ENCODE measurements at places on chromosomes 12 and 14.

GRCh38 chr12:131217024-131217586 is 263.4 kb downstream of the ADGRD1 start:
- DNase-seq, result no peak

GRCh38 chr12:44357494-44357893 is 518.6 kb downstream of the NELL2 start:
- no peak for DNase-seq

DNA sequence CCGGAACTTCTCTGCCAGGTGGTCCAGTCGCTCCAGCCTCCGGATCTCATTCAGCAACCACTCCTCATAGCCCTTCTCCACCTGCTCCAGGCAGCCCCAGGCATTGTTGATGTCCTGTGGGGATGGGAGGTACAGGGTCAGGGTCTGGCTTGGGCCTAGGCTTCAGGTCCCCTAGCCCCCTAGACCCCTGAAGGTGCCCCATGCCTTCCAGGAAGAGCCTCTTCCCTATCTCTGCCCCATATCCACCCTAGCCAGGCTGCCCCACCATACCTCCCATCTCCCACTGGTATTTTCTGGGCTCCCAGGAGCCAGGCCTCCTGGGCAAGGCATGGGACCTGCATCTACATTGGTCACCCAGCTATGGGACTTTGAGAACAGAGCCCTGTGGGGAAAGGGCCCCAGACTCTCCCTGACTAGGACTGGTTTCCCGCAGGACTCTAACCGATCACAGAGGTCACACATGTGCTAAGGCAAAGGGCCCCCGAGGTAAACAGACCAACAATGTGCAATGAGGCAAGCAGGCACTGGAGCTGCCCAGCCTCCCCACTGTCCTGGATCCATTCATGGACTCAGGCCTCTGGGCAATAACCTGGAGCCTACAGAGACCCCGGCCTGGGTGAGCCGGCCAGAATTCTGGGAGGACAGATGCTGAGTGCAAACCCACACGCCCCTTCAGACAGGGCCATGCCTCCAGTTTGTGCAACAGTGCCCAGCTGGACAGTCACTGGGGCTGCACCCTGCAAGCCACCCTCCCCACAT is 88.8 kb downstream of the ACTN1 start:
- no peak for DNase-seq

- no peak for DNase-seq
Observed at GRCh38 chr14:68232300-68233055, 412.9 kb downstream of the RAD51B start.

DNA sequence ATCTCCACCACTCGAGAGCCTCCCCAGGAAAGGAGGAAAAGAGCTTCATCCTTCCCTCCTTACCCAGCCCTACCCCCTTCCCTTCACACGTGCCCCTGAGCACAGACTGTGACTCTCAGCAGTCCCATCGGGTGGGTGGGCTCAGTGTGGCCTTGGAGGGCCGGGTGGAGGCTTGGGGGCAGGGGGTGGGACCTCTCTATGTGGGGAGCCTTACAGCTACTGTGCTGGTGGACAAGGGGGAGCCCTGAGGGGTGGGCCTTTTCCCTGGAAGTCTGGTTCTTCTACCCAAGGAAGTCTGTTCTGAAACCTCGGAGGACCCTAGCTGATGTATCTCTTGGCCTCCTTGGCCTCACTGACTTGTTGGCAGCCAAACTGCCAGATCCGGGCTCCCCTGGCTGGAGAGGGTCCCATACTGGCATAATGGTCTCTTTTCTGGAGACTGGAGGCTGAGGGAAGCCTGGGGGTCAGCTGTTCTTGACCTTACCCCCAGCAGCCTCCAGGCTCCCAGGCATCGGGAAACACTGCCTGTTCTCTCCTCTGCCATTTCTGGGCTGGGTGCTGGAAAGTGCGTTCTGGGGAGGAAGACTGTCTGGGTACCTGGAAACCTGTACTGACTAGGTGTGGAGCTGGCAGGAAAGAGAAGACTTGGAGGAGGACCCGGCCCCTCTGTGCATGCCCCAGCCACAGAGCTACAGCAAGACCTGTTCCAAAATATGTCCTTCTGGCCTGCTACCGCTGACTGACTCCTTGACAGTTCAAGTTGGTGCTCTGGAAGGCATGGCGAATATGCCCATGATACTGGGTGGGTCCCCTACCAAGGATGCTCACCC is 7.6 kb downstream of the VASH1 start:
- no peak for DNase-seq

DNA sequence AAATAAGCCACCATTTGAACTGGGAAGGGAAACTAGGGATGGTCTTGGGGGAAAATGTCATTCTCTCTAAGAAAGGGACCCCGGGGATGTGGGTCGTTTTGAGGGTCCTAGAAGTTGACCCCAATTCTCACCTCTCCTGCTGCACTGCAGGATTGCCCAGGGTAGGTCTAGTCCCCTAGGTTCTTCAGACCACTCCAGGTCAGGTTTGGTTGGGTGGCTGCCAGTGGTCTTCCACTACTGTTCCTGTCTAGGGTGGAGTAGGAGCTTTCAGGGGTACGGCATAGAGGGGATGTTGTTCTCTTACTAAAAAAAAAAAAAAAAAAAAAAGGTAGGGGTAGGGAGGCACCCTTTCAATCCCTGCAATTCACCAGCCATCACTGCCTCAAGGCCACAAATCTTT is 7.3 kb downstream of the HOXC8 start:
- no peak for DNase-seq

DNA sequence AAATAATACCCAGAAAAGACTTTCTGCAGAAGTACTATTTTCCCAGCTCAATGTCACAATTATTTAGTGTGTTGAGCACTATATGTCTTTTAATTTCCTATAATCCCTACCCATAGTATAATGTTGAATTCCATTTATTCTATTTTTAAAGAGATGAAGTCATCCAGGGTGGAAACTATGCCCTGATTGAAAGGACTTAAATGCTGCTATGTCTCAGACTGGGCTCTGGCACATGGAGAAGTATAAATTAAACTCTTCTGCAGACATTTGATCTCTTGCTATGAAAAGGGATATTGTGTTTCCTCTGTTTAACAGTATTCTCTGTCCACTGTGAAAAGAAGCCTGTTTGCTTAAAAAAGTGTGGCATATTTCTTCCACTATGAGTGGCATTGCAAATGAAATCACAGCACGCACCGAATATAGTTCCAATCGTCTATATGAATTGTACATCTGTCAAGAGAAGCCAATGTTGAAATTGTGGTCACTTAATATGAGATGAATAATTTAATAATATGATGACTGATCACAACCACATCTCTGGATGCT is 192.3 kb downstream of the BCAT1 start:
- DNase-seq, result no peak

DNA sequence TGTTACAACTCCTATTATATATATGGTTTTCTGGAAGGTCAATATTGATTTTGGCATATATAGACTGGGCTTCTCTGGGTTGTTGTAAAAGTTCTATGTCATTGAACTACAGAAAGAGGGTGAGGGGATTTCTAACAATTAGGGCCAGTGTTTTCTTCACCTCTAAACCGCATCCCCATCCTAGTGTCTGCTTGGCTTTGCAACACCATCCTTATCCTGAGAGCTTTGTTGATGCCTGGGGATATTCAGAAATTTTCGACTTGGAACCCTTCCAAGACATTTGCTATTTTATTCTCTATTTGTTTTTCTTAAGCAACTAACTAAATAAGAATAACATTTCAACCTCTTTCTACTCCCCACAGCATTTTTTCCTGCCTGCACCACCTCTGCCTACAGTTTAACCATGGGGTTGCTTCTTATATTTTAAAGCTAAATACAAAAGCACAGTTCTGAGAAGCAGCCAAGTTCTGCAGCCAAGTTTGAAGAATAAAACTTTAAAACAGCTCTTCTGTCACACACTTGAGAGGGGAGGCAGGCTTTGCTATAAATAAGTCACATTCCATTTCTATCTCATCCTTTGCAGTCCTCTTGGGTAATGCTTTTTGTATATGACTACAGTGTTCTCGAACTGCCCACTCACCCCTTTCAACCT is 53.4 kb downstream of the RGS6 start:
- DNase-seq, result no peak

GRCh38 chr12:119838826-119839600 is 38.1 kb downstream of the CIT start:
- DNase-seq, result no peak

- DNase-seq, result no peak
Observed at GRCh38 chr14:51607711-51608110, 44.0 kb upstream of the FRMD6 start.

GRCh38 chr14:80537626-80538025 is 326.3 kb upstream of the DIO2 start:
- no peak for DNase-seq

GRCh38 chr12:116128779-116129178 is 148.7 kb downstream of the MED13L start:
- DNase-seq, result no peak

GRCh38 chr14:101408077-101408831 is 153.0 kb upstream of the DIO3 start:
- no peak for DNase-seq

DNA sequence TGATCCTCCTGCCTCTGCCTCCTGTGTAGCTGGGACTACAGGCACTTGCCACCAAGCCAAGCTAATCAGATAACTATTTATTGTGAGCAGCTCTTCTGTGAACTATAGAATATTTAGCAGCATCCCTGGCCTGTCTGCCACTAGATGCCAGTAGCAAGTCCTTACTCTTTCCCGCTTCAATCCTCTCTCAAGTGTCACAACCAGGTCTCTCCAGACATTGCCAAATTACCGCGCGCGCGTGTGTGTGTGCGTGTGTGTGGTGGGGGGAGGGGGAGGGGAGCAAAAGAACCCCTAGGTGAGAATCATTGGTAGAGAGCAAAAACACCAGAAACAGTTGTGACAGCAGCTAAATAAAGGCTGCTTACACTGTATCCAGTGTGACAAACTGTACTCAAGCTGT is 49.9 kb downstream of the PPP2R5E start:
- DNase-seq, result no peak

- no peak for DNase-seq
Observed at GRCh38 chr12:50104417-50105366, 884 bp downstream of the GPD1 start.

GRCh38 chr14:77007183-77007974 is 21.1 kb downstream of the IRF2BPL start:
- DNase-seq, result no peak

GRCh38 chr12:47202176-47202575 is 122.4 kb upstream of the AMIGO2 start:
- DNase-seq, result no peak

- no peak for DNase-seq
Observed at GRCh38 chr14:69797573-69798338, 715 bp upstream of the SLC10A1 start.

GRCh38 chr14:56092763-56093162 is 25.4 kb upstream of the PELI2 start:
- DNase-seq, result no peak

DNA sequence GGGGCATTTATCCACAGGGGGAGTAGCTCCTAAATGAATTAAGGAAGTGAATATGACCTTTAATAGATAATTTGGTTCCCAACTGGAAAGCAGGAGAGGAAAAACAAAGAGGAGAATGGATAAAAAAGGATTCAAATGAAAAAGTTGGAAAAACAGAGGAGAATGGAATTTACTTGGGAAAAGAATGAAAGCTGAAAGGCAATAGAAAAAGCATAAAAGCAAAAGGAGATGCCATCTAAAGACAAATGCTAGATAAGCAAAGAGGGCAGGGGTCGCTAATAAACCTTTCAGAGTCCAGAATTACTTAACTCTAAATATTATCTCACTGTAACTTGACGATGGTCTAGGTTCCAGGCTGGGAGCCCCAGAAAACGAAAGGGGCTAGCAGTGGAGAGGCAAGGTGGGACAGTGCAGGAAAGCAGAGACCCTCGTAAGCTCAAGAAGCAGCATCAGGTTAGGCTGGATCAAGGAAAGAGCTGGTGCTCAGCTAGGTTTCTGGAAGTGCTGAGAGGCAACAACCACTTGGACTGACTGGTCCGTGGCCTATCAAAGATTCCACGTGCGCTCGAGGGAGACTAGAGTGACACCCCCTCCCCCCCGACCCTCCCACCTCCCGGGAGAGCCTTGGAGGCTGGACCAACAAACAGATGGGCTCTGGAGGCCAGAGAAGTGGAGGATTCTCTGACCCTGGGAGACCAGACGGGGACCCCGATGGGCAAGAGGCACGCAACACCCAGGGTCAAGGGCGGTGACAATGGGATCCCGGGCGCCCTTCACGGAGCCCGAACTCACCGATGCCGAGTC is 1.2 kb downstream of the SLC2A13 start:
- DNase-seq, result no peak

GRCh38 chr12:47714826-47715386 is 9.1 kb upstream of the RPAP3 start:
- DNase-seq, result no peak

- DNase-seq, result no peak
Observed at GRCh38 chr14:41187868-41188267, 418.8 kb upstream of the LRFN5 start.

DNA sequence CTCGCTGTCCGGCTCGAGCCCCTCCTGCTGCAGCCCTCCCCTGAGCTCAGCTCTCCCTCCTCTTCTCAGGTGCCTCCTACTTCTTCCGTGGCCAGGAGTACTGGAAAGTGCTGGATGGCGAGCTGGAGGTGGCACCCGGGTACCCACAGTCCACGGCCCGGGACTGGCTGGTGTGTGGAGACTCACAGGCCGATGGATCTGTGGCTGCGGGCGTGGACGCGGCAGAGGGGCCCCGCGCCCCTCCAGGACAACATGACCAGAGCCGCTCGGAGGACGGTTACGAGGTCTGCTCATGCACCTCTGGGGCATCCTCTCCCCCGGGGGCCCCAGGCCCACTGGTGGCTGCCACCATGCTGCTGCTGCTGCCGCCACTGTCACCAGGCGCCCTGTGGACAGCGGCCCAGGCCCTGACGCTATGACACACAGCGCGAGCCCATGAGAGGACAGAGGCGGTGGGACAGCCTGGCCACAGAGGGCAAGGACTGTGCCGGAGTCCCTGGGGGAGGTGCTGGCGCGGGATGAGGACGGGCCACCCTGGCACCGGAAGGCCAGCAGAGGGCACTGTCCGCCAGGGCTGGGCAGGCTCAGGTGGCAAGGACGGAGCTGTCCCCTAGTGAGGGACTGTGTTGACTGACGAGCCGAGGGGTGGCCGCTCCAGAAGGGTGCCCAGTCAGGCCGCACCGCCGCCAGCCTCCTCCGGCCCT is 22.8 kb downstream of the MMP17 start:
- DNase-seq, result no peak

DNA sequence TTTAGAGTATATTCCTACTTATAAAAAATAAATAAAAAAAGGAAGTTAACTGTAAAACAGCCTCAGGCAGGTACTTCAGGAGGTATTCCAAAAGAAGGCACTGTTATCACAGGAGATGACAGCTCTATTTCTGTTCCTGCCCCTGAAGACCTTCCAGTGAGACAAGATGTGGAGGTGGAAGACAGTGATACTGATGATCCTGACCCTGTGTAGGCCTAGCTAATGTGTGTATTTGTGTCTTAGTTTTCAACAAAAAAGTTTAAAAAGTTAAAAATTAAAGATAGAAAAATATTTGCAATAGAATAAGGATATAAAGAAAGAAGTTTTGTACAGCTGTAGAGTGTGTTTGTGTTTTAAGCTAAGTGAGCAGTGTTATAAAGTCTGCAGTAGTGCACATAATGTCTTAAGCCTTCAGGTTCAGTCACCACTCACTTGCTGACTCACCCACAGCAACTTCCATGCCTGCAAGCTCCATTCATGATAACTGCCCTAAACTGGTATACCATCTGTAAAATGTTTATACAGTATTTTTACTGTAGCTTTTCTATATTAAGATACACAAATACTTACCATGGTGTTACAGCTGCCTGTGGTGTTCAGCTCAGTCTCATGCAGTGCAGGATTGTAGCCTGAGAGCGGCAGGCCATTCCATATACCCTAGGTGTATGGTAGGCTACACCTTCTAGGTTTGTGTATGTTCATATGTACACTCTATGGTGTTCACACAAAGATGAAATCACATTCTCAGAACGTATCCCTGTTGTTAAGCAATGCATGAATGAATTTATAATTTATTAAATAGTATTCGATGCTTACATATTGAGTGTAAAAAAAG is 121.1 kb downstream of the ANO6 start:
- DNase-seq, result no peak

Measured in NCI-H1048 (cell line).